ENCODE measurements at places on chromosomes 3 and 15.

GRCh38 chr15:40479024-40479423, 8.2 kb downstream of the CHST14 start:
- no peak for DNase-seq

- no peak for DNase-seq
Observed at GRCh38 chr3:38122712-38123290, 14.1 kb downstream of the ACAA1 start.

GRCh38 chr3:9361691-9362388, 1.0 kb upstream of the THUMPD3 start:
- DNase-seq: no peak

DNA sequence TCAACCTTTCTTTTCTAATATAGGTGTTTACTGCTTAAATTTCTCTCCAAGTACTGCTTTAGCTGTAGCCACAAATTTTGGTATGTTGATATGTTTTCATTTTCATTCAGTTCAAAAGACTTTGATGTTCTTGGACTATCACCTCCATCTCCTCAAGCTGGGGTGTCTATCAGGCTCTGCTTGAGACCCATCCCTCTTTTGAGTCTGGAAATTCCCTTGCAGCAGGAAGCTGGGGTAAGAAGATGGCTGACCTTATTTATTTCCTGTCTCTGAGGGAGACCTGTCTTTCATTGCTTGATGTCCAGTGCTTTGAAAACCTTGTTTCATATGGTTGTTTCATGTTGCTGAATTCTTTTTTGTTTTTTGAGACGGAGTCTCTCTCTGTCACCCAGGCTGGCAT, 60.5 kb upstream of the ADPGK start:
- no peak for DNase-seq

- DNase-seq: no peak
Observed at GRCh38 chr3:46200790-46201189, 7.3 kb downstream of the CCR1 start.

DNA sequence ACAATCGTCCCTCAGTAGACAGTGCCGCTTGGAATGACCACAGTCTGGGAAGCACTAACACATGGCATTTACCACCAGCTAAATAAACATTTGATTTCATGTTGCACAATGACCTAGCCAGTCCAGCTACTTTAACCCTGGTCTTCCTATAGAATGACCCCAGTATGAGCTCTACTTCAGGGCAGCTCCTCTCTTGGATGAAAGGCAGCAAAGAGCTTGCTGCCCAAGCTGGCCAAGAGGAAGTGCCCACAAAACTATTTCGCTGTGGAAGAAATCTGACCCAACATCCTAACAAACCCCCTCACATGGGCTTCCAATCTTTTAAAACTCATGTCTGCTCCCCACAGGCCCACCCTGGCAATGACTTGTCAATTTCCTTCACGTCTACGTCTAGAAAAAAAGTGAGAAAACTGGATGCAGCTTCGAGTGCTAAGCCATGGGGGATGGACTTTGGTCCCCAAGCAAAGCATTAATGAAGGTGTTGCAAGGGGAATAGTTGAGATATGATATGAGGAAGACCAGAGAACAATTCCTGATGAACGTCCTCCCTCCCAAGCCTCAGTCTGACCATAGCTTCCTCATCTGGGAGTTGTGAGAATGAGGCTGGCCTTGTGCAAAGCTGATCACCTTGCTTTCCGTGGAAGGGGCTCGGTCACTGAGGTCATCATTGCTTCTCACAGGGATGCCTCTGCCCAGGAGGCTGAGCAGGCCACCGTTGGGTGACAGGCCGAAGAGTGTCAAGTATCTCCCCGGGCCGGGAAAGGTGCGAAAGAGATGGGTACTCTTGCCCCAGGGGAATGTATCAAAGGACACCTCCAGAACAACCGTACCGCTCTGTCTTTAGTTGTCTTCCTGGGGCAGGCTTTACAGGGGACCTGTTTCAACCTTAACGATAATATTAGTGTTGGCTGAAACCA, 964 bp downstream of the SLC25A20 start:
- no peak for DNase-seq

DNA sequence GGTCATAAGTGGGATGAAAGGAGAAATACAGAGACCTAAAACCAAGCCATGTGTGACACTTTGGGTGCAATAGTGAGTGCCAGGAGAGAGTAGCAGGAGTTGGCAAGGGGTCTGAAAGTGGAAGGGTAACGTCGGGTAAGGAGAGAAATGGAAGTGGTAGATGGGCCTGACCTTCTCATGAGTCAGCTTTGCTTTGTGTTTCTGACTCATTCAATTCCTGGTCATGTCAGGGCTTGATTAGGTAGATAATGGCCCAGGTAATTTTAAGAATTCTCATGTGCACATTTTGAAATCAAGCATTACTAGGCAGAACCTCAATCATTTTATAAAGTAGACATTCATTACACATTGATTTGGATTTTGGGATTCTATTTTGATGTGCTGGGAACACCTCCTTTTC, 262.5 kb downstream of the SOX2 start:
- DNase-seq: no peak

DNA sequence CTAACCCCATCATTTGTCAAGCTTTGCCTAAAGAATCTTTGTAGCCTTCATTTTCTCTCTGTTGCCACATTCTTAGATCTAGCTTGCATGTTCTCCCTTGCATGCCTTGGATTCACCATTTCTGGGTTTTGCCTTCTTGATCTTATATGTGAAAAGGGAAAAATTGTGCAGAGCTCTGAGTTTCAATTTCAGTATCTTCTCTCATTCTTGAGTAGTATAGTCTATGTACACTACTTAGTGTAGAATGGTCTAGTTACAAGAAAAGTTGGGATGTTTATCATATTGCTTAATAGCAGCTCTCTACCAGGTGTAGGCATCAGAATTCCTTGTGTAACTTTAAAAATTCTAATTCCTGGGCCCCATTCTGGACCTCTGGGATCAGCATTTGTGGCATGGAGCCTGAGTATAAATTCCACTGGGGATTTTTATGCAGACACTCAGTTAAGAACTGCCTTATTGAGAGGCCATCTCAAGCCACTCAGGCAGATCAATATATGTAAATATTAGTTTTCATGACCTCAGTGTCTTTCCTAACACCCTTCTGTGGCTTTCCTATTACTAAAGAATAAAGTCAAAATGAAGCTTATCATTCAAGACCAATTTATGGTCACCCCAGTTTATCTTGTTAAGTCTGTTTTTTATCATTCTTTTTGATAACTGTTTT, 23.4 kb downstream of the GTF2E1 start:
- no peak for DNase-seq

DNA sequence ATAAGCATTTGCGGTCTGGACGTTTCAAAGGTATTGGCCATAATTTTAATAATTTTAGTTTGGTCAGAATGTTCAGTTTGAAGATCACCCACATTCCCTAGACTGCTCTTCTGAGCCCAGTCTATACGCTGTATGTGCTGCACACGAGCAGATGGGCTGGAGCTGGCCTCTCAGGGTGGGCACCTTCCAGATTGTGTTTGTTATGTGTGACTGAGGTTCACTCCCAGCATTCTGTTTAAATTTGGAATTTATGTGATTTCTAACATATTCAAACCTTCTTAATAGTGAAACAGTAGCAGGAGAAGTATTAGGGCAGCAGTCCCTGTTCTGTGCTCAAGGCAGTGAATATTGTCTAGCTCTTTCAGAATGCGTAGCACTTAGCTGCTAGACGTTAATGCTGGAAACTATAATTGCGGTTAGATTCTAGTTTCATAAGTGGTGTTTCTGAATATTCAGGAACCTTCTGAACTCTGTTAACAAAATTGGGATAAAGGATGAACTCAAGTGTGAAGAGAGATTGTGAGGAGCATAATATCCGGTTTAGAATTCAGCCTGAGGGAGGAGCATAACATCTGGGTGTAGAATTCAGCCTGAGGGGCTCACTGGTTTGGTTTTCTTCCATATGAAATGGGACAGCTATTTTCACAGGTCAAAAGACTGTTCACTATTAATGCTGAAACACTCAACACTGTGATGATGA, 68.6 kb upstream of the RPL35A start:
- no peak for DNase-seq

DNA sequence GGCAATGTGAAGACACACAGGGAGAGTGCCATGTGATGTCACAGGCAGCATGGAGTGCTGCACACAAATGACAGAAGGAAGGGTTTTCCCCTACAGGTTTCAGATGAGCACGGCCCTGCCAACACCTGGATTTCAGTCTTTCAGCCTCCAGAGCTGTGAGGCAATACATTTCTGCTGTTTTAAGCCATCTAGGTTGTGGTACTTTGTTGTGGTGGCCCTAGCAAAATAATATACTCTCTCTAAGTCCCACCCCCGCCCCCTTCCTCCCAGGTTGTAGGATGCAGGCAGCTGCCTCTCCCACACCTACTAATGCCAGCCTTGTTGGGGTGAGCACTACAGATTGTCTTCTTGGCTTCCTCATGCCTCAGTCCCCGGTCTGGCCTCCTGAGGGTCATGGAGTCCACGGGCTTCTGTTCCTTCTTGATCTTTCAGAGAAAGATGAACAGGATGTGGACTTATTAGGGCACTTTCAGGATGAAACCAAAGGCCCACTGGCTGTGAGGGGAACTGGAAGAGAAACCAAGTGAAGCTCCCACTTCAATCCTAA, 180.0 kb downstream of the CD47 start:
- DNase-seq: no peak

DNA sequence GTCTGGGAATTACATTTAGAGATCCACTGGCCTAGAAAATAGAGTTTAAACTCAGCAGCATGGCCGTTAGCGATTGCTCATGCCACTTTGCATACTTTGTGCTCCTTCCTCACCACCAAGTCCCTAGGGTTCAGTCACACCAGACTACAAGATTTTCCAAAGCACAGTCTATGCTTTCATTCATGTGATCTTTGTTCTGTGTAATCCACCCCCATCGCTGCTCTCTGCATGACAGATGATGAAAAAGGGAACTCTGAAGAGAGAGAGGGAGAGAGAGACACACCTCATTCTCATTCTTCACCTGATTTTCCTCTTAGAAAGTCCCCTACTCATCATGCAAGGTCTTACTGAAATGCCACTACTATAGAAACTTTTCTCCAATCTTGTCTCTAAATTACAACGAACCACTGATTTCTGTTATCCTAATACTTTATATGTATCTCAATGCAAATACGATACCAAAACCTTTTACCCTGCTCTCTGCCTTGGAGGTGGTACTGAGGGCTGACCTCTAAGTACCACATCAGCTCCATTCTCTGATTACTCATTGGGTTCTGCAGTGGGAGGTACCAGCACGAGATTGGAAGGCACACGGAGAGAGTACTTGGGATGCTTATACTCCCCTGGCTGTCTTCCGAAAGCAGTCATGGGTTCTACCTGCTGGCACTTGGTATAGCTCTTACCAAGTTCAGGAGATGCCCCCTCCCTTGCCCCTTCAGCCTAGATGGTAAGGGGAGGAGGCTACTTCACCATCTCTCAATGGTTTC, 1.1 kb upstream of the PARP15 start:
- DNase-seq: no peak

DNA sequence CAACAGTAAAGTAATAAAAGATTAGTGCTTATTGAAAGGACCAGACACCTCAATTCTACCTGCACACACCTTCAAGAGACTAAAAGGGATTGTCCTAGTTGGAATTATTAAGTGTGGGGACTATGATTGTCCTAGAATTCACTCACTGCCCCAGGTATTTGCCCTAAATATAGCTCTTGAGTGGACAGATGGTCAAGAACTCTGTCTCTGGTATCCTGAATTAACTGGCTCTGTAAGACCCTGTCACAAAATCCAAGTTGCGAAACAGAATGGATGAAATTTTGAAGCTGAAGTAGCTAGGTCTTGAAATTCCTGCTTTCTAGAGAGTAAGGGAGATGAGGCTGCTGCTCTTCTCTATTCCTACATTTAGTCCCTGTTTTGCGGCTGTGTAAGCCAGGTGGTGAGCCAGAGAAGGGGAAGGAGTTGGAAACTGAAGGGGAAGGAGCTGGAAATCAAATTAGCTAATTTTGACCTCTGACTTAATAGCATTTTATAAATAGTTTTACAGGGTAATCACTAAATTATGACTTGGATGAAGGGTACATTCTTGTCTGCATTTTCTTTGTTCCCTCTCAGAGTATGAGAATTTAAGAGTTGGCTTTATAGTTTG, 34.5 kb downstream of the KBTBD12 start:
- DNase-seq: no peak

DNA sequence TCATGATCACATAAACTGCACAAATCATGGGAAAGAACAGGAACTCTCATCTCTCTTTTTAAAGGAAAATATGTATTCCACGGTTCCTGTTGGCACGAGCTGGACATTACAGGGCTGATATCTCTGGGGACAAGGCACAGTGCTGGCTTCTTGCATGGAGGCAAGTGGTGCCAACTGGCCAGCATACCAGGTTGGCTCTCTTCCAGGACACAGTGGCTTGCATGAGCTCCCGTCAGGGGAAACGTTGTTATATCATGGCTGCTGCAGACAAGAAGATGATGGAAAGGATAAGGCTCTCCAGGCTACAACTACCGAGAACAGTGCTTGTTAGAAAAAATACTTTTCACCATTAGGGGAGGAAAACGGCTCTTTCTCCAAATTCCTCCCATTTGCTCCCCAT, 283.9 kb downstream of the RORA start:
- no peak for DNase-seq

DNA sequence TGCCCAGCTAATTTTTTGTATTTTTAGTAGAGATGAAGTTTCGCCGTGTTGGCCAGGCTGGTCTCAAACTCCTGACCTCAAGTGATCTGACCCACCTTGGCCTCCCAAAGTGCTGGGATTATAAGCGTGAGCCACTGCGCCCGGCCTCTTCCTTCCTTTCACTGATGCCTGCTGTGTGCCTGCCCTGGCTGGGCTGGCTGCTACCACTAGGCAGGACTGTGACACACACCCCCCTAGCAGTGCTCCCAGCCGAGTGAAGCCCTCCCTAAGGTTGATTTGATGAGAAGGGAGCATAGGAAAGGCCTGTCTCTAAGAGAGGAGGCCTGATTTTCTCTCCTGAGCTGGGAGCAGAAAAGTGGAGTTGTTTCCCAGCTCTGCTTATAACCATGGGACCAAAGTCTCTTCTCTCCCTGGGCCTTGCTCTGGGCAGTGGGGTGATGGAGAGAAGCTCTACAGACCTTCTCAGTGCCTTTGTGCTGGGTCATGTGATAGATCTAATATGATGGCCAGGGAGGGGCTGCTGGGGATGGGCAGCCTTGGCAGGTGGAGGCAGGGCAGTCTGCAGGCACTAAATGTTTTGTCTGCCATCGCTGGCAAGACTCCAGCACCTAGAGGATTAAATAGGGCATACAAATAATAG, 20.1 kb upstream of the SFMBT1 start:
- no peak for DNase-seq

GRCh38 chr3:30989276-30990030, 95.0 kb upstream of the GADL1 start:
- no peak for DNase-seq

DNA sequence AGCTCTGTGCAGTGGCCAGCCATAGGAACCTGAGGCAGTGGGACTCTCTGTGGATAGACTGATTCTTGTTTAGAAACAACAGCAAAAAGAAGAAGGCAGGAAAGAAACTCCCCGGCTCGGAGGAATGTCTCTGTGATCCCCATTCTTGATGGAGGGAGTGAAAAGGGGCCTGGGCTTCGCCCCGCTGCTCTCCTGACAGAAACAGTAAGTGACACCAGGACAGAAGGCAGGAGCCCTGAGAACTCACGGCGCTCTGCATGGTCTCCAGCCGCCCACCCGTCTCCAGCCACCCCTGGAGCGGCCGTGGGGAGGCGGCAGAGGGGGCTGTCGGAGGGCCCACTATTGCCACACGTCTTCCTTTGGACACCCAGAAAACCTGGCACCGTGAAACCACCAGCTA, 35.7 kb upstream of the PARL start:
- no peak for DNase-seq

Data from CD4-positive, alpha-beta T cell treated with Interleukin-6 at 100 ng/mL for 8 hours (primary cell).